ENCODE measurements at places on chromosomes 6 and 20.

DNA sequence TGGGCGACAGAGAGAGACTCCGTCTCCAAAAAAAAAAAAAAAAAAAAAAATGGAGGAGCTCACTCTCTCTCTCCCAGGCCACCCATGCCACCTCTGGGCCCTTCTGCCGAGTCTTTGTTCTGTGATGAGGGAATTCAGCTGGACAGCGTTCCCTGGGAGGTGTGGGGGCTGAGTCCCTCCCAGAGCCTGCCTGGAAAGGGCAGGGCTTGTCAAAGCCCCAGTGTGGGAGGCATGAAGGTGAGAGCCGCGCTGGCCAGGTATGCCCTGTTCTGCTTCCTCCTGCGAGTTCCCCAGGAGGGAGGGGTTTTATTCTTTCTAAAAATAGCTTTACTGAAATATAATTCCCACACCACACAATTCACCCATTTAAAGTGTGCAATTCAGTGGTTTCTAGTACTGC is 69.6 kb downstream of the TMEM242 start:
- DNase-seq, result no peak

GRCh38 chr20:14972690-14973089 is 635.3 kb upstream of the FLRT3 start:
- DNase-seq, result no peak

DNA sequence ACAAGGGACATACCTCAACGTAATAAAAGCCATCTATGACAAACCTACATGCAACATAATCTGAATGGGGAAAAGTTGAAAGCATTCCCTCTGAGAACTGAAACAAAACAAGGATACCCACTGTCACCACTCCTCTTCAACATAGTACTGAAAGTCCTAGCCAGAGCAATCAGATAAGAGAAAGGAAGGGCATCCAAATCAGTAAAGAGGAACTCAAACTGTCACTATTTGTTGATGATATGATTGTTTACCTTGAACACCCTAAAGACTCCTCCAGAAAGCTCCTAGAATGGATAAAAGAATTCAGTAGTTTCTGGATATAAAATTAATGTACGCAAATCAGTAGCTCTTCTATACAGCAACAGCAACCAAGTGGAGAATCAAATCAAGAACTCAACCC is 39.4 kb downstream of the ZNF311 start:
- no peak for DNase-seq

GRCh38 chr20:4434681-4435080 is 287.0 kb upstream of the PRND start:
- DNase-seq, result no peak

- peak; percentile 9 for DNase-seq
Observed at GRCh38 chr6:13453771-13454251, 33.6 kb downstream of the GFOD1 start.

DNA sequence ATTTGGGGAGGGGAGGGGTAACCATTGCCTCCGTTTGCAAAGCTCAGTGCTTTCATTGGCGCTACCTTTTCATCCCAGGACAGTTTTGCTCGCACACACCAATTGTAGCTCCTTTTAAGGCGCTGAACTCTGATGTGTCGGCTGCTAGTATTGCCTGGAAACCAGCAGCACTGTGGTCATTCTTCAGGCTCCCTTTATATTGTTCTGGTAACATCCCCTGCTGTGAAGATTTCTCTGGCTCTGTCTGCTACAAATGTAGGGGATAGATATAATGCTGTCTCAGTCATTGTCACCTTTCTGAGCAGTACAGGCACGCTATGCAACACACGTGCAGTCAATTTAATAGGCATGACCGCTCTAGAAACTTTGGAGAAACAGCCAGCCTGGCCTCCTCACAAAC is 172.9 kb upstream of the SASH1 start:
- DNase-seq, result no peak

GRCh38 chr6:4057036-4057435 is 21.9 kb downstream of the FAM217A start:
- no peak for DNase-seq

- DNase-seq, result no peak
Observed at GRCh38 chr6:14380901-14381828, 263.6 kb downstream of the CD83 start.

DNA sequence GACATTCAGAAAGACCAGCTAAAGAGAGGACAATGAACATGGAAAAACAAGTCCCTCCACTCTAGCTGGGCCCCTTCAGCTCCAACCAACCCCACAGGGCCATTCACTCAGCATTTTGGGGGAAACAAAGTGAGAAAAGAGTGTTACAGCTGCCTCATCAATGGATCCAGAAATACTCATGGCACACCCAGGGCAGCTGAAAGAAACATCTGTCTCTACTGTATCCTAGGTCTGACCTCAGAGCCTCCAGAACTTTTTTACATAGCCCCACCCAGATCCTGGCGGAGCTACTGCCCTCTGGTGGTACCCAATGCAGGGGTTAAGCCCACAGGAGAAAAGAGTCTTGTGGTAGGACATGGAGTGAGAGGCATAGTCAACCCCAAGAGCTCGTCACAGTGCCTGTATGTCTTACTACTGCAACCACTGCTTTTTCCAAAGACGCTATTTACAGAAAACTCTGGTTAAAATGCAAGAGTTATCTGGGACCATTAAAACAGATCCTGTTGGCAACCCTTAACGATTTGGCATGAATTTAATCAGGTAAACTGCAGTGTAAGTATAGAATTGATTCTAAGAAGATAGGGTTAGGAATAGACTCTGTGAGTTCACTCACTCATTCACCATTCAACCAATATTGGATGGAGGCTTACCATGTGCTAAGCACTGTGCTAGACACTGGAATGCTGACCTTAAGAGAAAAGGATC is 37.4 kb upstream of the FAM83C start:
- DNase-seq, result peak; percentile 42

DNA sequence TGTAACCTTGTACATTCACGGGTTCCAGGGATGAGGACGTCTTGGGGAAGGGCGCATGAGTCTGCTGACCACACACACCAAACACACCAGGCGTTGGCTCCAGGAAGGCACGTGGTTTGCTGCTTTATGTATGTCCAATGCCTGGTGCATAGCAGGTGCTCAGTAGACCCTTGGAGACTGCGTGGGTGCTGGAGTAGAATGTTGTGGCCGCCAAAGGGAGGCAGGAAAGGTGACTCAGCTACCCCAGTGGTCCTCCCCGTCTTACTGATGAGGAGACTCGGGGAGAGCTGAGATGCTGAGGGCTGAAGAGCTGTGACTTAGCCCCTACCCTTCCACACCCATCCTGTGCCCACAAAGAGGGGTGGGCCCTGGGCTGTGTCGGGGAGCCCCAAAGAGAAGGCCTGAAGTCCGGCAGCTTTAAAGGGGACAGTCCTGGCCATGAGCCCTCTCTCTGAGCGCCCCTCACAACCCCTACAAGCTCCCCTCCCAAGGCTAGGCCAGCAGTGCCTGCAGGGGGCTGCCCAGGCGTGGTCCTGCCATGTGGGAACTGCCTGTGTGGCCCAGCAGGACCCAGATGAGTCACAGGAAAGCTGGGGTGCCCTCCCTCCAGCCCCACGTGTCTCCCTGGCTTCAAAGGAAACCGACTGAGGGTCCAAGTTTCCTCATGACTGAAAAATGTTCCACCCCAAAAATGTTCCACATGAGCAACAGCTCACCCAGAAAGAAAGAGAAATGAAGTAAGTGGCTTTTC is 28.0 kb upstream of the PTGIS start:
- no peak for DNase-seq

DNA sequence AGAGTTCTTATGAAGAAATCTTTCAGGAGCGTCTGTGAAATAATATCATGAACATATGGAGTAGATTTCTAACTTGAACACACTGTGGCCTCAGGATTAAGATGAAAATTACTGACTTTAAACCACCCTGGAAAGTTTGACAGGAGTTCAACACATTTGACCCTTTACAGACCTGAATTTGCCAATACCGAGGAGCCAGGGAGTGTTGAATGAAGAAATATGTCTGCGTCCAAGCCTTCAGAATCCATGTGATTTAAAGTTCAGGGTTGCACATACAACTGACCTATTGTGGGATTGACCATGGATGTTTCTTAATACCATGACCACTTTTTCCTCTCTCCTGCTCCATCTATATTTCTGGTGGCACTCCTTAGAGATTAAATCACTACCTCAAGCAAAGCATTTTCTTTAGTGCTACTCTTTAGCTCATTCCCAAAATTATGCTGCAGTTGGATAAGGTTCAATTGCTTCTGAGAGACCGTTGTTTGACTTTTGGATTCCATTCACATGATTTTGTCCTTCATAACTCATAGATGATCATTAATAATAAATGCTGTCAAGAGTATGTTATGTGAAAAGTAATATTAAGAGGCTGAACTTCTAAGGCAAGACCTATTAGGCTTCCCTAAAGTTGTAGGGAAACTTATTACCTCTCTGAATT is 57.4 kb downstream of the PRL start:
- DNase-seq, result no peak

DNA sequence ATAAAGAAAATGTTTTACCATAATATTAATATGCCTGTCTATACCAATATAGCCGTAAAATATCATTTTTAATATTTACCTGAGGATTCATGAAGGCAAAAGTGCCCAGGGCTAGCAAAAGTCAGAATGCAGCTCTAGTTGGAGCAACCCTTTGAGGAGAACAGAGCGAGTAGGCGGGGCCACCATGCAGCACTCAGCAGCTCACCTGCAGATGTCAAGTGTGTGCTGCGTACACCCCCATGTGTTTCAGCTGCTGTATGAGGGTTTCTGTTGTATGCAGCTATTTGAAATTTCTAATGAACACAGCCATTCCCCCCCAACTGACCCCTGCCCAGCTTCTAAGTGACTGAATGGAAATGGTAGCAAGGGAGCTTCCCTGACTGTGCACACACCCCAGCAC is 508.0 kb downstream of the QKI start:
- DNase-seq, result no peak

- DNase-seq, result peak; percentile 75
Observed at GRCh38 chr20:34472246-34472925, 43.8 kb upstream of the DYNLRB1 start.

DNA sequence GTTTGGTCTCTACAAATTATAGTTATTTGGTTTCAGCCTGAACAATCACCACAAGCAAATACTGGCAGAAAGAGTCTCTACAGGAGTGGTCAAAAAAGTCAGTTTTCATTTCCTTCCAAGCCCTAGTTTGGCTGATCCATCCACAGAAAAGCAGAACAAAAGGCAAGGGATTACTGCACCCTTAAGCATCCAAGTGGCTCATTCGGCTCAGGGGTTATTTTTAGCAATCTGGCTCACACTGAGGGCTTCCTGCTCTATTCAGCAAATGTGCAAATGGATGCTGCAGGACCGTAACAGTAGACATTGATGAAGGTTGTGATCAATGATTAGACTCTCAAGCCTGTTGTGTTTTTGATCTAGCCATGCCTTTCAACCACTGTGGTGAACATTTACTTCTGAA is 62.2 kb upstream of the FABP7 start:
- DNase-seq, result peak; percentile 66

DNA sequence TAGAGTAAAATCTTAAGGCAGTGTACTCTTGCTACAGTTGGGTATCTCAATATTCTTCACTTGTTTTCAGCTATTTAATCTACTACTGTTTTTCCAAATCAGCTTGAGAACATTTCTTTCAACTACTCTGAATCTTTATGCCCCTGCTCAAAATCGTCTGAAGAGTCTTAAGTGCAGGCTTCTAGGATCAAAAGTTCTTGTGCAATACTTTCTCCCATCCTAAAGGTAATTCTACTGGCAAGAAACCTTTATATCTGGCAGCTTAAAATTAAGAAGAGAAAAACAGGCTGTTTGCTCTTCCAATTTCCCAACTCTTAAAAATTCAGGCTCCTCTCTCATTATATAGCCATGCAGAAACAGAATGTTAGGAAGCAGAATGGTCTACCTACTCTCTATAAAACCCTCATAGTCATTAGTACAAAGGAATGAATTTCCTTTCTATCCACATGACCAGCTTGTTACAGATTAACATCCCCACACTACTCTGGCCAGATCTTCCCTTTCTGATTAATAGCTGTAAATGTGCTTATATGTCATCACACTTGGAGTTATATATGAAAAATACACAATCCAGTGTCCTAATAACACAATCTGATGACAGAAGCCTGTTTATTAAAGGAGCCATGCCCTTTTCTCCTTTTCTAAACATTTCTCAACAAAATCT is 122.2 kb upstream of the FAM184A start:
- DNase-seq, result no peak

DNA sequence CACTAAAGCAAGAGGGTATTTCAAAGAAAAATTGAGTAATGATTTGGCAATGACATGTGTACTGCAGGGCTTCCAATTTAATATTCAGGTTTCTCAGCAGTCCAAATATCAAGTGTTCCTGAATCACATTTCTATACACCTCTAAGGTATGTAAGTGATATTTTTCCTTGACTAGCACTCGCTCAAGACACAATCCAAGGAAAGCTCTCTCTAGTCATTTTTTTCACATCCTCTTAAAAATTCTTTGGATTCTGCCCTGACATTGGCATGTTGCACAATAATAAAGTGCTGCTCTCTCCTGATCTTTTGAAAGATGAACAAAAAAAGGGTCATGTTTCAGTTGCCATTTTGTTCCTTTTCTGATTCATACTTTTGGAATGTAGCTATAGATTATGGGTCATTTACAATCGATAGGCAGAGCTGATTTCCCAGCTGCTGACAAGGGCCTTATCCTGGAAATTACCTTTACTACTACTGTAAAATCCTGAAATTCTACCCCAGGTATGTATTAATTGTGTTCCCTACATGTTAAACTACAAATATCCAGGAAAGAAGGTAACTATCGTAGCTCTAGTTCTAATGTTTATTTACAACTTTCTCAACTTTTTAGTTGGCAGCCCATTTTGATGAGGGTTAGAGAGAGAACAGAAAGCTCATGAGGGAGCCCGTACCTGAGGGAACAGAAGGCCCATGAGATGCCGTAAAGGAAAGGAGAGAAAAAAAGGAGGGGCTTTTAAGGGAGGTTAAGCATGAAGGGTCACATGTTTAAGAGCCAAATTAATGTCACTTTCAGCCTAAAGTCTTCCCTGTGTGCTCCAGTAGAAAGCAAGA is 22.2 kb upstream of the ADGRG6 start:
- DNase-seq, result no peak

GRCh38 chr20:56163806-56164205 is 84.7 kb upstream of the MC3R start:
- DNase-seq, result no peak

GRCh38 chr6:126063512-126064146 is 77.3 kb downstream of the TRMT11 start:
- DNase-seq, result no peak

DNA sequence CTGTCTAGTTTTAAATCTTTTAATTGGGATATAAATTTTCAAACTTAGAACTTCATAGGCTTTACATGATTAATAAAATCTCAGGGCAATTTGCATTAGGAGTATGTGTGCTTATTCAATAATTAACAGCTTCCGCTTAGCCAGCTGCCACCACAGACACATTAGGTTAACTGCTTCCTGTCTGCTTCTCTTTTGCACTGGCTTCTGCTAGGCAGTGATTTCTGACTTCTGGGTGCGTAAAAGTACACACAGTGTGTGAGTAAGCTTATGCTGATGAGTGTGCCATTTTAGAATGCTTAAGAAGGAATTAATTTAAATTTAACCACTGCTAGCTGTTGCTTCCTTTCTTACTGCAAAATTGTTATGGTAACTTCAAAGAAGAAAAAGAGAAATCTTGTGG is 73.9 kb downstream of the F13A1 start:
- DNase-seq, result no peak
